SK-N-SH (cell line): ENCODE measurements at places on chromosomes 16 and 17. TPM values are rescaled to one million over a fixed set of nuclear protein-coding genes. Genes with fewer than 3 reads are reported as not detected.

DNA sequence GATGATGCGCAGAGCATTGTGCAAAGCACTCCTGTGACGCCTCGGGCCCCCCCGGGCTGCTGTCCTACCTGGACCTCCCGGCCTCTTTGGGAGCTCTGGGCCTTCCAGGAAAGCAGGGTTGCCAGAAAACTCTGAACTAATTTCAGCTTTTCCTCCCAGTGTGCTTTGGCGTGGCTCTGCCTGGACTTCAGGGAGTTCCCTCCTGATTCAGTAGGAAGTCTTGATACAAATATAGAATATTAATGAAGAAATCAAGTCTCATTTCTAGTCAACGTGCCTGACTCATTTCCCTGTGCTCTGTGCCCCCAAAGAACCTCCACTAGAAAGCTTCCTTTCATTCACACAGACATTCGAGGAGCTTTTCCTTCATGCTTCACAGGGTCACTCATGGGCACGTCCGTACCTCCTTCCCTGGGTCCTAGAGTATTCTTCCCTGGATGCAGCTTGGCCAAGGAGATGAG is 84.0 kb upstream of the NOL11 start:
- DNase-seq = no peak

GRCh38 chr17:40980596-40980995 is 3.5 kb downstream of the KRT40 start:
- DNase-seq = no peak

GRCh38 chr17:33583518-33584417 is 290.7 kb upstream of the ASIC2 start:
- DNase-seq = no peak

DNA sequence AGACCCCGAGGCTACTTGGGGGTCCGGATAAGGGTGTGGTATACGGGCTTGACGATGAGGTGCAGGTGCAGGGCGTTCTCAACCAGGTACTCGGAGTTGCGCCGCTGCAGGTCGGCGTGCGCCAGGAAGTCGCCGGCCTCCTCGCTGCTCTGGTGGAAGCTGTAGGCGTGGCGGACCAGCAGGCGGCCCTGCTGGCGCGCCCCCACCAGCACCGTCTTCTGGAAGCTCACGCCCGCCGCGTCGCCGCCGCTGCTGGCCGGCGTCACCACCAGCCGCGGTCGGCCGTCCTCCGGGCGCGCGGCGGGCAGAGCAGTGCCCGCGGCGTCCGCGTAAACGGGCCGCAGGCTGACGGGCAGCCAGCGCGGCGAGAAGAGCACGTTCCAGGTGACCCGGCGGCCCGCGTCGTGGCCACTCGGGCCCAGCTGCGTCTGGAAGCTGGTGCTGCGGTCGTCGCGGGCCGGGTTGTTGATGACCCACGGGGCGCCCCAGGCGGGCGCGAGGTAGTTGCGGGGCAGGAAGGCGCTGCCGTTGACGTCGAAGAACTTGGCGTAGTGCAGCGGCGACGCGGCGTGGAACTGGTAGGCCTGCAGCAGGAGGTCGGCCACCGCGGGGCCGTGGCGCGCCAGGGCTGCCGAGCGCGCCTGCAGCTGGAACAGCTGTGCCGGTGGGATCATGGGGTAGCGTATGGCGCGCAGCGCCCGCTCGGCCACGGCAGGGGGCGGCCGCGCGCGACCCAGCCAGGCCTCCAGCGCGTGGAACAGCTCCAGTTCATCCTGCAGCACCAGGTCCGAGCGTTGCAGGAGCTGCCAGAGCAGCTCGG is 4.8 kb downstream of the BTBD17 start:
- no peak for DNase-seq

DNA sequence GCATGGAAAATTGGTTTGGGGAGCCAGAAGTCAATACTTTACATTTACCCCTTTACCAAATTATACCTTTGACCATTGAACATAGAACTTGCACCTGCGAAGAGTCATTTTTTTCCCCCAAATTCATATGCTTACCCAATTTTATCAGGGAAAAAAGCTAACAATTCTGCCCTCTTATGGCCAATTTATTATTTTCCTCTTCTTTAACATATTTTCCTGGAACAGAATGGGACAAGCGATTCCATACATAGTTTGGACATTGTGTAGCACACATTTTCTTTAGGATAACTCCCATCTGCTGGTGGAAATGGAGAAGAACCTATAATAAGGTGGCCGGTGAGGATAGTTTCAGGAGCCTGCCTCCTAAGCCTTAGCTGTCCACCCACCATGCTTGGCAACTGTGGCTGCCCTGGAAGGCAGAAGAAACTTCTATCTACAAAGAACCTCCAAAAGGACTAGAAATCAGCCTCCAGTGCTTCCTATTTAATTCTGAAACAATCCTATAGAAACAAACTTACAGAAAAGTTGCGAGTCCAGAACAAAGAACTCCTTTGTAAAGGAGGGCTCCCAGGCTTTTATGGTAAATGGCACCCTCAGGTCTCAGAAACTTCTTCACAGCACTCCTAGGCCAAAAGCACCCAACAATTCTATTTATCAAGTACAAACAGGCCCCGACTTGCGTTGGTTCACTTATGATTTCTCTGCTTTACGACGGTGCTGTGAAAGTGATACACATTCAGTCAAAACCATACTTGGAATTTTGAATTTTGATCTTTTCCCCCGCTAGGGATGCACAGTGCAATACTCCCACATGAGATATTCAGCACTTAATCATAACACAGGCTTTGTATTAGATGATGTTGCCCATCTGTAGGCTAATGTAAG is 64.1 kb upstream of the CACNG4 start:
- DNase-seq = peak; percentile 60

- DNase-seq = no peak
Observed at GRCh38 chr16:53651357-53651756, 52.3 kb downstream of the RPGRIP1L start.

DNA sequence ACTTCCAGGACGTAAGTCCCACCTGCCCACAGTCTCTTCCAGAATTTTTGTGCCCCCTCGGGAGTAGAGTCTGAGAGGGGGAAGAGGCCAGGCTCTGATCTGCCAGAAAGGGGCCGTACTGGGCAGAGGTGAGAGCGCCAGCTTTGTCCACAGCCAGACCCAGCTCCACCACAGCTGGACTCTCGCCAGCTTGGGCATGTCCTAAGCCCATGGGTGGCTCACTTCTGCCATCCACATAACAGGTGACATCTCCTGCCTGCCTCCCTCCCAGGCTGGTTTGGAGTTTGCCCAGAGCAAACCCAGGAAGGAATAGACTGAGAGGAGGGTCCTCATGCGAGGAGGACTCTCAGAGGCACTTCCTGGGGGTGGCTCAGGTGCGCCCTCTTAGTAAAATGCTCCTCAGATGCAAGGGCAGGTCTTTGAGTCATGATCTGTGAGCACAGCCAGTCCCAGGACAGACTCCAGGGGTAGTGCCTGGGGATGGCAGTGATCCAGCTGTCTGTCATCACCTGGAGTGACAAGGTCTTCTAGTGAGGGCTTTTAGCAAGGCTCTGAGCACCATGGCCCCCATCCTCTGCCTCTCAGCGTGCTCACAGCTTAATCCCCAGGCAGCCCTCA is 89.2 kb downstream of the AMFR start:
- no peak for DNase-seq

DNA sequence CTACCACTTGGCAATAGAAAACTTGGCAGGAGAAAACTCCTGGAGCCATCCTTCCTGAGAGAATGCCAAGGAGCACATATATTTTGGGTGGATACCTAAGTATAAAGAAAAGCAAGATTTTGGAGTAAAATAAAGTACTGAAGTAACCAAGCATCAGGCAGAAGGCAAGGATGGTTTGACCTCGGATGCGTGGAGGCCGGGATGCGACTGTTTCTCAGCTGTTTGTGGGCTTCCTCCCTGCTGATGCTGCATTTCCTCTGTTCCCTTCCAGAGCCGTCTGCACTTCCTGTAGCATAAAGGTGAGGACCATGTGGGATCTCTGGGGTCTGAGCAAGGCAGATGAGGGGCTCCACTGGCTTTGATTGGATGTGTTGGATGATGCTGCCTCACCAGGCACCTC is 5.5 kb upstream of the TCF25 start:
- no peak for DNase-seq

- DNase-seq = no peak
Observed at GRCh38 chr16:25135254-25135878, 23.8 kb downstream of the LCMT1 start.

DNA sequence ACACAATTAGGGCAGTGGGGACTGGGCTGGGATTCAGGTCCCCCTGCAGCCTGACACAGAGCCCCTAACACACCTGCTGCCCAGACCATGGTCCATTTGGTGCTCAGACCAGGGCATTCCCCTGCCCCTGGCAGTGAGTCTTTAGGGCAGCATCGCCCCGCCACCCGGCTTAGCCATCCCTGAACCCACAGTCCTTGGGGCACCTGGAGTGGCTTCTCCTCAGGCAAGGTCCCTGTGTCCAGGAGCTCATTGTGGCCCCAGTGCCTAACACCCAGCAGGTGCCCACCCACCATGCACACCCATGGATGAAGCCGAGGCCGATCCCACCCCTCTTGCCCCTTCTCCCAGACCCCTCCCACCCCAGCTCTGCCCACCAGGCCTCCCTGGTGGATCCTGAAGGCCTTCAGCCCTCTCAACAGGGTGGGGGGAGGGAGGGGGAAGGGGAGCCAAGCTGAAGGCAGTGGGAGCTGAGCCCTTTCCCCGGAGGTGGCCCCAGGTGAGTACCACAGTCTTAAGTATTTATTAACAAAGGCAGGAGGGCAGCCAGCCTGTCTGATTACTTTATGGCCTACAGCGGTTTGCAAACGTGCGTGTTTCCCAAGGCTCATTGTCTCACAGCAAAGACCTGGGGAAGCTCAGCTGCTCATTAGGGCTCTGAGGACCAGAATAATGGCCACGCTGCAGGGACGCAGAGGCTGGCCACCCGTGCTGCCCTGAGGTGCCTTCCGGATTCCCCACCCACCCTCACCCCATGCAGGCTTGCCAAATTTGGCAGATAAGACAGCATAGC is 38.5 kb downstream of the RBFOX3 start:
- no peak for DNase-seq

GRCh38 chr17:81193470-81194224 is 27.6 kb upstream of the AATK start:
- no peak for DNase-seq

- DNase-seq = no peak
Observed at GRCh38 chr17:48497103-48497502, 33.7 kb downstream of the HOXB1 start.

DNA sequence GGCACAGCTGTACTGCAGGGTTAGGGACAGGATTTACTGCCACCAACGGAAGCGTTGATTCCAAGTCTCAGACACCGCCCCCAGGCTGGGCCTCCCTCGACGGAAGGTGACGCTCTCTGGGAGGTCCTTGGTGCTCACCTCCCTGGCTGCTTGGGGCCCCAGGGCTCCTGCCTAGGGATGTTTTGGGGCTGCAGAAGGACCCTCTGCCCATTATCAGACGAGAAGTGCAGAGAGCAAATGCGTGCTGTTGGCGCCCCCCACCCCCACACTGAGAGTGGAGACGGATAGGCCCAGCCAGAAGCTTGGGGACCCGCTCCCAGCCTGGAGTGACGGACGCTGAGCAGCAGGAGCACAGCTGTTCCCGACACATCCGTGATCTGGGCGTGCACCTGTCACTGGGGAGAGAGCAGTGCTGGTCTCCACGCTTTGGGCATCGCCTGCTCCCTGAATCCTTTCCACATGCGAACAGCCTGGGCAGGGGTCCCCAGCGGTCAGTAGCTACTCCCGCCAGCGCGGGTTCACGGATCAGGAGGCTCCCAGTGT is 5.1 kb upstream of the SOX8 start:
- no peak for DNase-seq

- DNase-seq = no peak
Observed at GRCh38 chr17:9825641-9826150, at the start of gene GLP2R. Gene GLP2R (plus strand): TSS chr17:9825924. CDS start chr17:9826064, 140 bp downstream.

DNA sequence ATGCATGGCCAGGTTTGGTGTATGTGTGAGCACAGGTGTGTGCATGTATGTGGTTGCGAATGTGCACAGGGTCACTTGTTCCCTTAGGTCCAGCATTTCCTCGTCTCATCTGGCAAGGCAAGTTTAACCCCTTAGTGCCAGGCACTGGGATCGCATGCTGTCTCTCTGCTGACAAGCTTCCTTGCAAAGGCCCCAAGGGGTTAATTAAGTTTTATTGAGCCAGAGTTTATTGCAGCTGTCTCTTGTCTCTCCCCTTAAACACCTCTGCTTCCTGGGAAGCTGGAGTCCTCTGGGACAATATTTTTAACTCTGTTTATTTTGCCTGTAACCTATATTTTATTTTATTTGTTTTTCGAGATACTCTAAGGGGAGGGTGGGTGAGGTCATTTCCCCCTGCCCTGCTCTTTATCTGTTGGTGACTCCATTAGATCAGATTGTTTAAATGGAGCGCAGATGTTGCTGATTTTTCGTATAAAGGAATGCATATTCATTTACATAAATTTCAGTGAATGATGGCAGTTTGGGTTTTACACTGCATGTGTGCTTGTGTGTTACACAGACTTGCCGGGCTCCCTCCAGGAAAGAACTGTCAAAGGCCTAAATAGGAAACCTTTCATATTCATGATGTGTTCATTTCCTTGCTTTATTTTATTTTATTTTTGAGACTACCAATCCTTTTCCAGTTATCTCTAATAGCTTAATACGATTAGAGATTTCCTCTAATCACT is 99.7 kb downstream of the CBLN1 start:
- DNase-seq = no peak

GRCh38 chr17:33073416-33073815 is 81.8 kb downstream of the SPACA3 start:
- DNase-seq = no peak

DNA sequence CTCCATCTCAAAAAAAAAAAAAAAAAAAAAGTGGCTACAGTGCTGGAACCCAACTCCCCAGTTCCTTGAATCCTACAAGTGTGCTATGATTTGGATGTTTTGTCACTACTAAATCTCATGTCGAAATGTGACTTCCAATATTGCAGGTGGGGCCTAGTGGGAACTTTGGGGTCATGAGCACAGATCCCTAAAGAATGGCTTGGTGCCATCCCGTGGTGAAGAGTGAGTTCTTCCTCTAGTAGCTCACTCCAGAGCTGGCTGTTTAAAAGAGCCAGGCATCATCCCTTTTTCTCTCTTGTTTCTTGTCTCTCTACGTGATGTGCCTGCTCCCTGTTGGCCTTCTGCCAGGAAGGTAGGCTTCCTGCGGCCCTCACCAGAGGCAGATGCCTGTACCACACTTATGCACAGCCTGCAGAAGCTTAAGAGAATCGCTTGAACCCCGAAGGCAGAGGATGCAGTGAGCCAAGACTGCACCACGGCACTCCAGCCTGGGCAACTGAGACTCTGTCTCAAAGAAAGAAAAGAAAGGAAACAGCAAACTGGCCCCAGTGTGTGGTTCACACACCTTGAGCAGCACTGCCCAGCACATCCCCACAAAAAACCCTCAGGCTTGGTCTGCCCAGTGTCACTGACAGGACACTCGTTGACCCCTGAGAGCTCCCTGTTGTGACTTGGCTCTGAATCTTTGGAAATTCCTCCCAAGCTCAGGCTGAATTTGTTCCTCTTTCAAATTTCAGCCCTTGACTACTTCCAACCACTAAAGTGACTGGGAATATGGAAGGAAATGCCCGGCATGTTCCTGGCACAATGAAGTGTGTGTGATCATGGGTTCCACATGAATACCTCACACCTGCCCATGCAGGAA is 3.1 kb downstream of the MT1E start:
- DNase-seq = no peak

Gene SLFN13
- under 0.01 TPM in 1 of 2 replicates, not detected in the other for polyA plus RNA-seq

Gene OR3A3
- polyA plus RNA-seq = not detected in 2 replicates

Gene OR1F1
- 0.54 and 0.71 TPM in 2 replicates for polyA plus RNA-seq

Gene HMOX2
- polyA plus RNA-seq = 65.1 and 75.5 TPM in 2 replicates

Gene ZSCAN10
- 0.05 TPM in 1 of 2 replicates, not detected in the other for polyA plus RNA-seq

Gene TMC7
- polyA plus RNA-seq = 0.66 and 0.93 TPM in 2 replicates

Gene CCL23
- polyA plus RNA-seq = not detected in 2 replicates

Gene PDILT
- polyA plus RNA-seq = not detected in 2 replicates

Gene RNF222
- polyA plus RNA-seq = not detected in 2 replicates
